ENCODE measurements at places on chromosomes 12 and 14. TPM values are rescaled to one million over a fixed set of nuclear protein-coding genes. Genes with fewer than 3 reads are reported as not detected.

BEGAIN gene
- 0.60 TPM for polyA plus RNA-seq

WNT5B gene
- polyA plus RNA-seq, result 50.1 TPM

NANOG gene
- not detected for polyA plus RNA-seq

ZNF84 gene
- polyA plus RNA-seq, result 16.1 TPM

COX8C gene
- not detected for polyA plus RNA-seq

C1QL4 gene
- polyA plus RNA-seq, result not detected

ACOT2 gene
- 56.9 TPM for polyA plus RNA-seq

PTPN21 gene
- 7.8 TPM for polyA plus RNA-seq

CDKN1B gene
- 3.4 TPM for polyA plus RNA-seq

CEBPE gene
- not detected for polyA plus RNA-seq

OR4E2 gene
- polyA plus RNA-seq, result not detected

ANKS1B gene
- polyA plus RNA-seq, result not detected

ABCD2 gene
- polyA plus RNA-seq, result not detected

PAPLN gene
- polyA plus RNA-seq, result 0.98 TPM

CD4 gene
- not detected for polyA plus RNA-seq

INF2 gene
- polyA plus RNA-seq, result 23.0 TPM

INSM2 gene
- not detected for polyA plus RNA-seq

MYF6 gene
- not detected for polyA plus RNA-seq

METTL1 gene
- 33.2 TPM for polyA plus RNA-seq

OR6C70 gene
- not detected for polyA plus RNA-seq

TEAD4 gene
- polyA plus RNA-seq, result 13.2 TPM

DBX2 gene
- polyA plus RNA-seq, result not detected

CCDC175 gene
- not detected for polyA plus RNA-seq

CCDC197 gene
- not detected for polyA plus RNA-seq

KRT5 gene
- polyA plus RNA-seq, result not detected

LGR5 gene
- not detected for polyA plus RNA-seq

TAS2R7 gene
- polyA plus RNA-seq, result not detected

CPSF2 gene
- polyA plus RNA-seq, result 41.0 TPM

DACT1 gene
- 6.8 TPM for polyA plus RNA-seq

TAMALIN gene
- not detected for polyA plus RNA-seq

NFATC4 gene
- 75.6 TPM for polyA plus RNA-seq

MAP1LC3B2 gene
- polyA plus RNA-seq, result 9.0 TPM

TMTC2 gene
- 0.36 TPM for polyA plus RNA-seq

TEX22 gene
- polyA plus RNA-seq, result 0.46 TPM

KCNH3 gene
- polyA plus RNA-seq, result 0.09 TPM

KCNC2 gene
- not detected for polyA plus RNA-seq

DIO3 gene
- not detected for polyA plus RNA-seq

ANKRD9 gene
- 2.1 TPM for polyA plus RNA-seq

EID3 gene
- polyA plus RNA-seq, result 5.7 TPM
